ENCODE measurements at places on chromosomes 11 and 22.
A peak's percentile ranks its signal among the peaks of the same experiment; 100 is the strongest.

DNA sequence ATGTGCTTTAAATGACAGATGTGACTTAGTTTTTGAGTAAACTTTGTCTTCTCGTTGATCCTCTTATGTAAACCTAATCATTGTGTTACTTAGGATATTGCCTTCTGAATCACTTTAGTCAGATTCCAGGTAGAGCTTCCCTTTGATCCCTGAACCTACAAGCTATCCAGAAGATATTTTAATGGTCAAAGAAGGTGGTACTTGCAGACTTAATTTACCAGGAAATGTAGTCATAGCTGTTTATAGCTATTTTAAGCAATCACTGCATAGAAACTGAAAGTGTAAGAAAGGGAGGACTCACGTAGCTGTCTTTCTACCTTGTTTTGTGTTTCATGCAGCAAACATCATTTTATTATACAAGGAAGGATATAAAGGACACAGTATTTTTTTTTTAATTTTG, 189.5 kb downstream of the DDX10 start:
- no peak for DNase-seq

DNA sequence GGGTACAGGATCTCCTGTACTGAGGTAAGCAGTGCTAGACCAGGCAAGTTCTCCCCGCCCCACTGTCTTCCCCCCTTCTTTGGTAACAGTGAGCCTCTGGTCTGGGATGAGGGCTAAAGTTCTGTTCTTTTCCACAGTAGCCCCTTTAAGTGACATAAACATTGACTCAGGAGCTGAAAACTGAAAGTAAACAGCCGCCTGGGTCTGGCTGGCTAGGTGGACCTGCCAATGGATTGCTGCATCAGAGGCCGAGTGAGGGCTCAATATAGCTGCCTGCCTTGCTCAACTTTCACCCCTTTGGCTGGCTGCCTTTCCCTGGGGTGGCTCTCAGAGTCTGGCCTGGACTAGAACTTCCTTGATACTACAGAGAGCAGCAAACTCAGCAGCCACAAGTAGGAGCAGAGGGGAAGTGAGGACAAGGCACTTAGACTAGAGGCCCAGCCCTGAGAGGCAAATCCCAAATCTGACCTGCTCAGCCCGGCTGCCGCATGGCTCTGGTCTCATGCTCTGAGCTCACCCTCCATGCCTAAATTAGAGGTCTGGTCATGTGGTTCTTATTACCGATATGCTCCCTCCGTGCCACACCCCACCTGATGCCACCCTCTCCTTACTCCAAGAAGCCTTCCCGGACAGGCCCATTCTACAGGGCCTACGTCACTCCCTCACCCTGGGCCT, 9.6 kb upstream of the UCP3 start:
- DNase-seq = peak; percentile 68

- no peak for DNase-seq
Observed at GRCh38 chr22:37165940-37166674, 16.4 kb upstream of the IL2RB start.

DNA sequence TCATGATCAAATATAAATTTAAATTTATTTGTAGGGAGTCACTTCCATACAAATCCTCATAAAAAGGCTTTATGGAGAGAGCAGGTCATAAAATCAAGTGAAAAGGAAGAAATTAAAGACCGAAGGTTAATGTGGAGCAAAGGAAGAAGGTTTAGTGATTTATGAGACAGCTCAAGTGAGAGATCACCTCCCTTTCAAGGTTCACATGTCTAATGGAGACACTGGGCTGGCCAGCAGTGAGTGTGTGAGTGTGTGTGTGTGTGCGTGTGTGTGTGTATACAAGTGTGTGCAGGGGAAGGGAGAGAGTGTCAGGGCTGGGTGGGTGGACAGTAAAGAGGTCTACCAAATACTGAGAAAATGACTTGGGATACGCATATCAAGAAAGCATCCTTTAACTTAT, 251.2 kb downstream of the FAT3 start:
- no peak for DNase-seq

- DNase-seq = no peak
Observed at GRCh38 chr11:17230867-17231851, 23.4 kb upstream of the PIK3C2A start.
